Colonic mucosa (tissue), 4 donors: ENCODE measurements at places on chromosomes 12 and 14. TPM values are rescaled to one million over a fixed set of nuclear protein-coding genes. Genes with fewer than 3 reads are reported as not detected.

RNASE4 gene
- 41.5 TPM for total RNA-seq

PMEL gene
- 3.8 TPM for total RNA-seq

IFNG gene
- 1.1 TPM for total RNA-seq

ALX1 gene
- not detected for total RNA-seq

RNF212B gene
- not detected for total RNA-seq

FSCB gene
- not detected for total RNA-seq

MANSC1 gene
- 63.6 TPM for total RNA-seq

KLRG1 gene
- total RNA-seq = 1.0 TPM

DNA sequence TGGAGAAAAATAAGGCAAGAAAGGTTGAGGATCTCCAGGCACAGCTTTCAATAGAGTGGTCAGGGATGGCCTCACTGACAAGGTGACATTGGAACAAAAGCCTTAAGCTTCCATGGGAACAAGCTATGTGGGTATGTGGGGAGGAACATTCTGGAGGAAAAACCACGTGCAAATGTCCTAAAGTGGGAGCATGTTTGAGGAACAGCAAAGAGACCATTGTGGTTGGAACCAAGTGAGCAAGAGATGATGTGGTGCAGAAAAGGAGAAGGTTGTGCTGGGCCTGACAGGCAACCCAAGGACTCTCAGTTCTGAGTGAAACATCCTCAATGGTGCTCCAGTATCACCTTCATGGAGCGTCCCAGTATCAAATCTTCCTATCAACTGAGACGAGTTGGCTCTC lies 184.0 kb downstream of the CAND1 start:
- no peak overlapping the region for H3K27ac ChIP-seq
- H3K4me1 ChIP-seq = no peaks in the 10 kb centered on the region
- H3K4me3 ChIP-seq = no peak overlapping the region
- no peaks in the 10 kb centered on the region for H3K27me3 ChIP-seq
- no peaks in the 10 kb centered on the region for H3K36me3 ChIP-seq

DNA sequence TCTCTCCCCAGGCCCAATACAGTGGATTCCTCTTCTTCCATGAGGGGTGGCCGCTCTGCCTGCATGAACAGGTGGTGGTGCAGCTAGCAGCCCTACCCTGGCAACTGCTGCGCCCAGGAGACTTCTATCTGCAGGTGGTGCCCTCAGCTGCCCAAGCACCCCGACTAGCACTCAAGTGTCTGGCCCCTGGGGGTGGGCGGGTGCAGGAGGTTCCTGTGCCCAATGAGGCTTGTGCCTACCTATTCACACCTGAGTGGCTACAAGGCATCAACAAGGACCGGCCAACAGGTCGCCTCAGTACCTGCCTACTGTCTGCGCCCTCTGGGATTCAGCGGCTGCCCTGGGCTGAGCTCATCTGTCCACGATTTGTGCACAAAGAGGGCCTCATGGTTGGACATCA lies 3.8 kb downstream of the ARHGEF40 start:
- peaks cover 17% of the 10 kb centered on the region for H3K36me3 ChIP-seq
- peaks cover 11% of the 10 kb centered on the region for H3K4me1 ChIP-seq
- H3K27me3 ChIP-seq = no peaks in the 10 kb centered on the region
- no peak for DNase-seq

- peak; percentile 42 for DNase-seq
- no peaks in the 10 kb centered on the region for H3K36me3 ChIP-seq
- H3K4me3 ChIP-seq = no peak overlapping the region
- H3K27me3 ChIP-seq = no peaks in the 10 kb centered on the region
Observed at GRCh38 chr12:116404913-116405611, 127.6 kb upstream of the MED13L start.

GRCh38 chr14:79639613-79640012 lies 571.7 kb downstream of the DIO2 start:
- no peak overlapping the region for H3K27ac ChIP-seq
- H3K36me3 ChIP-seq = no peaks in the 10 kb centered on the region
- no peak for DNase-seq
- H3K27me3 ChIP-seq = no peaks in the 10 kb centered on the region
- H3K4me1 ChIP-seq = no peaks in the 10 kb centered on the region

GRCh38 chr14:66140213-66140918 lies 345.8 kb upstream of the CCDC196 start:
- H3K27me3 ChIP-seq = no peaks in the 10 kb centered on the region
- no peak overlapping the region for H3K4me3 ChIP-seq
- H3K27ac ChIP-seq = no peak overlapping the region
- no peak for DNase-seq

DNA sequence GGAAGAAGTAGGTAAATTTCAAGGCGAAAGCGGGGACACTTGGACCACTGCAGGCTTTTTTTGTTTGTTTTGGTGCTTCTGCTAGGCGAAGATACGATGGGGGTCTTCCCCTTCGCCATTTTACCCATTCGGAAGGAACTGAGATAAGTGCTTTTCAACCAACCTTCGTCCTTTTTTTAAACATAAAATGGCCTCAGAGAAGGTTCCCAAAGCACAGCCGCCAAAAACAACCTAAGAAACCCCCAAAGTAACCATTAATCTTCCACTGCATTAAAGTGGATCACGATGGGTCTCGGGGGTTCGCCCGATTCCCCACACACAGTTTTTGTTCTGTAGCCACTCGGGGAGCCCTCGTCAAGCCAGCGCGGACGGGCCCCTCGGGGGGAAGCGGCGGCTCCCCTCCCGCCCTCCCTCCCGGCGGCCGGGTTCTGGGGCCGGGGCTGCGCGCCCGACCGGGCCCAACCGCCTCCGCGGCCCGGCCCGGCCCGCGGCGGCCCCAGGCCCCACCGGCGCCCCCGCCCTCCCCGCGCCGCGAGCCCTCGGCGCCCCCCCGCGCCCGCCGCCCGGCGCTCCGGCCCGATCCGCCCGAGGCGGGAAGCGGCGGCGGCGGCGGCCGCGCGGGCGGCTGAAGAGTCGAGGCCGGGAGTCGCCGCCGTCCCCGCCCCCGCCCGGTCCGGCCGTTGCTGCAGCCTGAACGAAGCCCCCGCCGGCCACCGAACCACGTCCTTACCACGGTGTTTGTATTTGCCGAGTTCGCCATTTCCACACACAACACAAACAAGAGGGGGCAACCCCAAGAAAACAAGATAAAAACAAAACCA lies 790 bp downstream of the GTF2A1 start:
- peak overlapping the region; percentile 63 for H3K4me3 ChIP-seq
- no peaks in the 10 kb centered on the region for H3K27me3 ChIP-seq
- peak; percentile 34 for DNase-seq
- peak overlapping the region; percentile 99 for H3K27ac ChIP-seq
- no peaks in the 10 kb centered on the region for H3K4me1 ChIP-seq

- no peaks in the 10 kb centered on the region for H3K27me3 ChIP-seq
- DNase-seq = no peak
- H3K4me1 ChIP-seq = no peaks in the 10 kb centered on the region
Observed at GRCh38 chr14:64779472-64779871, 75.2 kb downstream of the PLEKHG3 start.

GRCh38 chr12:12881151-12881909 lies 10.0 kb upstream of the GPRC5A start:
- H3K27ac ChIP-seq = peak overlapping the region; percentile 70
- H3K36me3 ChIP-seq = no peaks in the 10 kb centered on the region
- DNase-seq = peak; percentile 71
- peaks cover 6% of the 10 kb centered on the region for H3K4me1 ChIP-seq
- H3K27me3 ChIP-seq = no peaks in the 10 kb centered on the region
- no peak overlapping the region for H3K4me3 ChIP-seq

DNA sequence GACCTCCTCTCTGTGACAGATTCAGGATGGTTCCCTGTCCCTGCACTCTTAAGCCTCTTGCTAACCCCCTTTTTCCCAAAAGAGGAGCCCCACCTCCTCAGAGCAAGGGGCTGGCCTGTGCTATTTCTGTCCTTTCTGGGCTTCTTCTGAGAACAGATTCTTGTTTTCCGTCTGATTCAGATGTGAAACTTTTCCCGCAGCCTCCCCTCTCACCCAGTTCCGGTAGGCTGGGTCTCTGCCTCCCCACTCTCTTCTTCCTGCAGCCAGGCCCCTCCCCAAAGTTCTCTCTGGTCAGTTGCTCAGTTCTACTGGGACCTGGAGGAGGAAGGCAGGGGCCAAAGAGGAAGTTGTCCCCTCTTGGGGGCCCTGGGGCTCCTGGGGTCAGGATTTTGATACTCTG lies 11.8 kb downstream of the PDE1B start:
- peak overlapping the region; percentile 56 for H3K27ac ChIP-seq
- H3K4me3 ChIP-seq = no peak overlapping the region
- H3K36me3 ChIP-seq = no peaks in the 10 kb centered on the region
- no peaks in the 10 kb centered on the region for H3K27me3 ChIP-seq

DNA sequence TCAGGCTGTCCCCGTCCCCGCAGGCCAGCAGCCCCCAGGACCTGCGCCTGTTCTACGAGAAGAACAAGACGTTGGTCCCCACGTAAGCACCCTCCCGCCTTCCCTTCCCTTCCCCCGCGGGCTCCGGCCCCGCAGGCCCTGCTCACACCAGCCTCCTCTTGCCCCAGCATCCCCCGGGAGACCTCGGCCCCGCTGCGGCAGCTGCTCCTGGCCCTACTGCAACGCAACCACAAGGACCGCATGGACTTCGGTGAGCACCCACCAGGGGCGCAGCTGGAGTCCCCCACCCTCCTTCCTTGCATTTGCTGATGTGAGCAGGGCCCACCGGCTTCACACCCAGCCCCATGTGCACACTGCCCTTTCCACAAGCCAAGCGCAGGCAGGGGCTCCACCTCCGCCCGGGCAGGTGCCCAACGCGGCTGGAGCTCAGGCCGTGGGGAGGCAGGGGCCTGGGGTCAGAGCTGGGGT lies 15.4 kb downstream of the ULK1 start:
- H3K27me3 ChIP-seq = no peaks in the 10 kb centered on the region
- H3K27ac ChIP-seq = no peak overlapping the region
- DNase-seq = no peak
- H3K4me3 ChIP-seq = no peak overlapping the region

DNA sequence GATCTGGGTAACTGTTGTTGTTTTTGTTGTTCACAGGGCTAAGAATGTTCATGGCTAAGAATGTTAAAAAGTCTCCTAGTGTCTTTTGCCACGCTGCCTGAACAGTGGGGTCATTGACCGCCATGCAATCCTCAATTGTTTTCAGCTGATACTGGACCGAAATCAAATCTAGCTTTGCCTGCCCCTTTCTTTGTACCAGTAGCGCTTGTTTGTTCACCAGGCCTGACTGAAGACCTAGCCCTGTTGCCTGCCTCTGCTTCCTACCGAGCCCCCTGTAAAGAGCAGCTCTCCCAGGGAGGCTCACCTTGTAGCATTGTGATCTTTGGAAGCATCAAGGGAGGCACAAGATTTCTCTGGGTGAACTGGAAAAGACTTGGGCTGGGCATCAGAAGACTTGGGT lies 6.7 kb downstream of the PSEN1 start:
- H3K36me3 ChIP-seq = peaks cover 3% of the 10 kb centered on the region
- H3K4me3 ChIP-seq = no peak overlapping the region
- H3K27ac ChIP-seq = no peak overlapping the region
- DNase-seq = no peak

- no peaks in the 10 kb centered on the region for H3K4me1 ChIP-seq
- H3K36me3 ChIP-seq = no peaks in the 10 kb centered on the region
- no peak overlapping the region for H3K4me3 ChIP-seq
- no peaks in the 10 kb centered on the region for H3K27me3 ChIP-seq
- no peak overlapping the region for H3K27ac ChIP-seq
- no peak for DNase-seq
Observed at GRCh38 chr12:120862664-120863063, 41.5 kb downstream of the SPPL3 start.

DNA sequence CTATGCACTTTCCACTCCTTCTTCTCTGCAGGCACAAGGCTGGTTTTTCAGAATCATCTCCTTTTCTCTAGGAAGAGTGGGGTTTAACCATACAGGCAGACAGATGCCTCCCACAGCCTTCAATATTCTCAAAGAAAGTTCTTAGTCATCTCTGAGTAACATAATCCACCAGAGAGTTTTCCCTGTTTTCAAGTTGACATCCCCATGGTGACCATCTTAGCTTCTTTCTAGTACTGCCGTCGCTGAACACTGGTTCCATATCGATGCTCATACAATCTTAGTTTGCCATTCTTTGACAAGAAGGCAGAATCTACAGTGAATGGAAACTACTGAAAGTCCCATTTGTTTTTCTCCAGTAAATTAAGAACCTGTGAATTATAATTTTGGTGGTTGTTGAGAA lies 28.6 kb downstream of the TPH2 start:
- H3K27ac ChIP-seq = no peak overlapping the region
- H3K4me1 ChIP-seq = no peaks in the 10 kb centered on the region
- H3K27me3 ChIP-seq = no peaks in the 10 kb centered on the region
- DNase-seq = no peak

- no peaks in the 10 kb centered on the region for H3K27me3 ChIP-seq
- no peak overlapping the region for H3K4me3 ChIP-seq
Observed at GRCh38 chr12:22536346-22536945, 7.9 kb downstream of the C2CD5 start.

DNA sequence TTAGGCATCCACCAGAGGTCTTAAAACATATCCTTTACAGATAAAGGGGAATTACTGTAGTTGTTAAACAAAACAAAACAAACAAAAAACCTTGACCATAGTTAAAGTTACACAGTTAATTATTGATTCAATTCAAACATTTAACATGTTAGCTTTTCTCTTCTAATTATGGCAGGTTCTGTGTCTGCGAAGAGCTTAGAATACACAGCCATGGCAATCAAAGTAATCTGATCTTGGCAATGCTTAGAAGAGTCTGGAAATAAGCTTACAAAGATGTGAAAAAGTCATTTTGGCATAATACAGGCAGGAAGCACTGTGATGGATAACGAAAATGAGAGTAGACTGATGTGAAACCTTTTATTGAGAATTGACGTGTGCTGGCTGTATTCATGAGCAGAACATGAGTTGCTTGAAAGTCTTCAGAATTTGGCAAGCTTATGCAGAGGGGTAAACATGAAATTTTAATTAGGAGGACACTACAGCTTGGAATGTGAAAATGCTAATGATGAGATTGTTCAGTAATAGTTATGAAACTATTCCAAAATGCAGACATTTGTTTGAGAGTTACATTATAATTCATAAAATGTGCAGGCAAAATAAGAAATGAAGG lies 629.6 kb downstream of the FSCB start:
- H3K27ac ChIP-seq = no peak overlapping the region
- H3K4me1 ChIP-seq = no peaks in the 10 kb centered on the region
- H3K36me3 ChIP-seq = no peaks in the 10 kb centered on the region

- no peak for DNase-seq
- peaks cover 63% of the 10 kb centered on the region for H3K27me3 ChIP-seq
- H3K36me3 ChIP-seq = no peaks in the 10 kb centered on the region
- peak overlapping the region; percentile 27 for H3K4me3 ChIP-seq
- peaks cover 36% of the 10 kb centered on the region for H3K4me1 ChIP-seq
Observed at GRCh38 chr12:48981757-48982157, 3.6 kb downstream of the WNT1 start.
